CD8-positive, alpha-beta memory T cell (primary cell): ENCODE measurements at places on chromosomes 2 and 18. TPM values are rescaled to one million over a fixed set of nuclear protein-coding genes. Genes with fewer than 3 reads are reported as not detected.

The RTTN gene
- total RNA-seq = 24.7 TPM

The TUBB8B gene
- not detected for total RNA-seq

The TUBA3E gene
- not detected for total RNA-seq

The DNAJC5G gene
- not detected for total RNA-seq

The GALR1 gene
- total RNA-seq = not detected

The VWC2L gene
- not detected for total RNA-seq

The FAM161A gene
- total RNA-seq = 5.6 TPM

The ARHGAP28 gene
- not detected for total RNA-seq
